ENCODE measurements at places on chromosomes 16 and 17.
A peak's percentile ranks its signal among the peaks of the same experiment; 100 is the strongest.

- no peak for DNase-seq
Observed at GRCh38 chr16:89297910-89298545, 80.5 kb downstream of the ZNF778 start.

DNA sequence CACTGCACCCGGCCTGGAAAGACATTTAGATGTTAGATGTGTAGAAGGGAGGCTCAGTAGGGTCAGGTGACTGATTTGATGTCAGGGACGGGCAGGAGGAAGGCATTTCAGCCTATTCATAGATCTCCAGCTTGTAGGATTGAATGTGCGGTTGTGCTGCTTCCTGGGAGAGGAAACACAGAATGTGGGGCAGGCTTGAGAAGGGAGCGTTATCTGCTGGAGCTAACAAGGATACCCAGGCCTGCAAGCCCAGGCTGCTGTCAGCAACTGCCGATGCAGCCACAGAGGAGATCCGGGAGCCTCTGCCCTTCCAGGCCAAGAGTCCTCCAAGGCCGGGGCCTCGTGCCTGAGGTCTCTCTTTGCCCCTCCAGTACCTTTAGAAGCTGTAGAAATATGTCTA is 205.6 kb downstream of the SPECC1 start:
- no peak for DNase-seq

- peak; percentile 88 for DNase-seq
Observed at GRCh38 chr16:56625140-56625942, at the start of gene MT1E. Gene MT1E (plus strand): TSS chr16:56625781. CDS start chr16:56625852, 71 bp downstream.

GRCh38 chr17:28368306-28368831 is 1.7 kb downstream of the VTN start:
- no peak for DNase-seq

- DNase-seq = no peak
Observed at GRCh38 chr16:80996688-80997138, 10.0 kb downstream of the CMC2 start.

GRCh38 chr16:29816694-29817441 is 916 bp downstream of the PAGR1 start:
- DNase-seq = peak; percentile 84

DNA sequence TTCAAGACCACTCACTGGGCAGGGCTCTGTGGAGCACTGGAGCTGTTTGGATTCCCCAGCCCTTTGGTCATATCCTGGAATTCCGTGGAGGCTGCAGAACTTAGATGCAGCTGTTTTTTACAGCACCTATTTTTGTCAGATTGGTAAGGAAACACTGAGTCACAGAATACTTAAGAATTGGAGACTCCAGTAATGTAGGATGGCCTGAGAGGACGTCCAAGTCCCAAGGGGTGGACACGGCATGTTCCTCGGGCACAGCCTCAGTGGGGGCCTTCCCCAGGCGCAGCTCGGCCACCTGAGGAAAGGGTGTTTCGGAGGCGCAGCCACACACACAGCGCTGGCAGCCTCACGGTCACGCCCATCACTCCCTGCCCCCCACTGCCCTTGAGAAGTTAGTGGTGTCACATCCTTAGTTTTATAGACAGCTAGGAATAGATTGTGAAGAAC is 14.8 kb downstream of the PLD6 start:
- no peak for DNase-seq

DNA sequence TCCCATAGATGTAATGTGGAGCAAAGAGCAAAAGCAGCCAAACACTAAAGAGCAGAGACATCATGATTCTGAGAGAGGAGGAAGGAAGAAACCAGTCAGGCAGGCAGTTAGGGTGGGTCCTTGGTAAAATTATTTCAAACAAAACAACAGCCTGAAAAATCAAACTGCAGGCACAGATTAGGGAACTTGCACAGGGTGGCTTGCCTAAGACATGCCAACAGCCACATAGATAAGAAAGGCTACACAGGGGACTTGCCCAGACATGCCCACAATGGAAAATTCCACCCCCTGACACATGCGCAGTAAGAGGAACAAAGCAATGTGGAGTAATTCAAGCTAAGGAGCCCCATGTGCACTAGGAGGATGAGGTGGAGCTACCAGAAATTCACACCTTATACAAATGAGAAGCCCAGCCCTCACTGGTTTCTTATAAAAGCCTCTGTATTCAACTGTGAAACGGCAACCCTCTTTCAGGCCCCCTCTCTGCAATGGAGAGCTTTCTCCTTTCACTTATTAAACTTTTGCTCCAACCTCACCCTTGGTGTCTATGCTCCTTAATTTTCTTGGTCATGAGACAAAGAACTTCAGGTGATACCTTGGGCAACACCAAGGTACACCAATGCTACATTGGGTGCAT is 7.3 kb upstream of the GAS7 start:
- DNase-seq = no peak

DNA sequence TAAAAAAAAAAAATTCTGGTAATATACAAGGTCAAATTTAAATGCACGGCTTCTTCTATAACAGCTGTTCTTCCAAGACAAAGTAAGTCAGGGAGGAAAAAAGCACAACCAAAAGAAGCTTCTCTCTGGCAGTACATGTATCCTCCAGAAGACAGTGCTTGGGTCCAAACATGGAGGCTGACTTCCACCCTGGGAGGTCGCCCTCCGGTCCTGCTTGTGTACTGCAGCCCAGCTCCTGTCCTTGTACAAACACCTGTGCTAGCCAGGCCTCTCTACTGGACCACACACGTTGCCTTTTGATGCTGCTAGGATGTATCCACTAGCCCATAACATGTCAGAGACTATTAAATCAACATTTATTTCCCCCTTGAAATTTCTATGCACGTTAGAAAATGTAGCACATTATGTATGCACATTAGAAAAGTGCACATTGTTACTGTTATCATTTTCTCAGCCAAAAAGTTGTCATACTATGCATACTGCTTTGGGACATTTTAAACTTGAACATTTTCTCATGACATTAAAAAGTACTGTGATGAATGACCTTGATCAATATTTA is 21.9 kb downstream of the TEKT3 start:
- no peak for DNase-seq

- no peak for DNase-seq
Observed at GRCh38 chr17:60652454-60653247, 25.0 kb upstream of the BCAS3 start.

- no peak for DNase-seq
Observed at GRCh38 chr17:12085076-12085949, 64.6 kb downstream of the MAP2K4 start.

DNA sequence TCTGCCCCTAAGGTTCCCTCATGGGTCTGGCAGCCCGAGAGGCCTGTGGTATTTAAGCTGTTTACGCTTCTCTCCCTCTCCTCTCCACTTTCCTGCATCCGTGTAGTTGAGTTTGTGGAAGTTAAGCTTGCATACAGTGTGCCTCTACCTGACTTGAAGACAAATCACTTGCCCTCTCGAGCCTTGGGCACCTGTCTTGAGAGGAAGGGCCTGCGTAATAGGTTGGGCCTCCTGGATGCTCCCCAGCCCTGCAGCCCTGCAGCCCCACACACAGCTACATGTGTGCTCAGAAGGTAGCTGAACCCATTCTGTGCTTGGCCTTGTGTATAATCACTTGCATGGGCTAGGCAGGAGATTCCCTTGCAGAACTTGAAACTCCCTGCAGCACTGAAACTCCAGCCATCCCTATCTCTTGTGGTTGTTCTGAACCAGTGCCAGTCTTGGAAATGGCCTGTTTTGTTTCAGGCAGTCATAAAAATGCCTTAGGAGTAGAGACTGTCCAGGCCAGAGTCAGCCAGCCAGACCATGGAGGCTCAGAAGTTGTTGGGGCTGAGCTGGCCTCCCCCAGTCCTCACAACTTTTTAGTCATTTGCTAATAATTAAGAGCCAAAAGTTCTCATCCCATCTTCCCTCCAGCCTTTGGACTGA is 134.6 kb downstream of the CLEC16A start:
- DNase-seq = no peak

GRCh38 chr17:51371732-51372151 is 111.4 kb downstream of the UTP18 start:
- no peak for DNase-seq

DNA sequence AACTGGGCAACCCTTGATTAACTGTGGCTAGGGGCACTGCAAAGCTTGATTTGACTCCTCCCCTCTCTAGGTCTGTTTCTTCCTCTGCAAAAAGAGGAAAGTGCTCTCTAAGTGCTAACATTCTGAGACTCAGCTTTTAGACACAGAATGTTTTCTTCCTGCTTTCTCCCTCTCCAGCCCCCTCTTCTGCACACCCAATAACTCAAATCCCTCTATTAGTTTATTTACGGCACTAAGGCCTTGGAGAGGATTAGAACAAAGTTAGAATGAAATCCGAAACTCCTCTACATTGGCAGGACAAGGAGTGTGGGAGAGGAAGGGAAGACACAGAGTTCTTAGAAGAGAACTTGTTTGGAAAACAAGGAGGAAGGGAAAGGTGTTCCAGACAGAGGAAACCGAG is 3.3 kb upstream of the SBK1 start:
- DNase-seq = no peak

DNA sequence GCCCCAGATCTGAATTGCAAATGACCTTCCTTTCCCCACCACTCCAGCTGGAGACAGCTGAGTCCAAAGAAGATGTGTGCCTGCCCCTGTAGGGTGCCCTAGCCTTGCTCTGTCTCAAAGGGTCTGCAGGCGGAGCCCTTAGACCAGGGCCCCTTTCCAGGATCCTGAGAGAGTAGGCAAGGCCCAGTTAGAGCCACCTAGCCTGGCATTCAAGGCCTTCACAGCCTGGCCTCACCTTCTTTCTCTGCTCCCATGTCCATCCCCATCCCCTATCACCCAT is 66.6 kb upstream of the LHX1 start:
- DNase-seq = no peak

DNA sequence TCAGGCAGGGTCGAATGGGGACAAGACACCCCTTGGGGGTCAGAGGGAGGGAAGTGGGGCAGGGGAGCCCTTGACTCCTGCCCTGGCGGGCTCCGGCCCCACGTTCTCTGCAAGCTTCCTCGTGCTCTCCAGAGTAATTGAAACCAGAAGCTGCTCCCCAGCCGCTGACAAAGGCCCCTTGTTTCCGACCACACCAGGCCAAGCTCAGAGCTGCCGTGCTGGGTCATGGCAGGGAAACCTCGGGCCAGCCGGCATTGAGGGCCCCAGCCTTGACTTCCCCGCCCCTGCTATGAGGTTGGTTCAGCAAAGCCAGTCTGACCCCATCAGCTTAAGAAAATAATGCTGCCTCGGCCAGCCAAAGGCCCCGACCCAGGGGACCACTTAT is 43.3 kb downstream of the TIMM22 start:
- no peak for DNase-seq

DNA sequence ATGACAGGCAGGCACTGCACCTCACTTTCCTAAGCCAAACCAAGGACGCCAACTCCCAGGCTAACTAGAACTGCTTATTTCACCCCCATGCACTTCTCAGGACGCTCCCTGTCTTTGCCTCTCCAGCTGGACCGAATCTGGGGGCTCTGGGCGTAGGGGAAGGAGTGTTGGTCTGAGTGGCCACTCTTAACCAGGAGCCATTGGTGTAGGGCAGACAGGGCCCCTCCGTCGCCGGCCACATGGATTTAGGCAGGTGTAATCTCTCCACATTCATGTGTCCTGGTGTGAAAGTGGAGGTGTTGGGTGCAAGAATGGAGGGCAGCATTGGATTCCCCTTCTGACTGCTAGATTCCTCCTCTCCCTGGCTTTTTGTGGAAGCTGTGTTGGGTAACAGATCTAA is 9.8 kb downstream of the ATP2C2 start:
- no peak for DNase-seq

DNA sequence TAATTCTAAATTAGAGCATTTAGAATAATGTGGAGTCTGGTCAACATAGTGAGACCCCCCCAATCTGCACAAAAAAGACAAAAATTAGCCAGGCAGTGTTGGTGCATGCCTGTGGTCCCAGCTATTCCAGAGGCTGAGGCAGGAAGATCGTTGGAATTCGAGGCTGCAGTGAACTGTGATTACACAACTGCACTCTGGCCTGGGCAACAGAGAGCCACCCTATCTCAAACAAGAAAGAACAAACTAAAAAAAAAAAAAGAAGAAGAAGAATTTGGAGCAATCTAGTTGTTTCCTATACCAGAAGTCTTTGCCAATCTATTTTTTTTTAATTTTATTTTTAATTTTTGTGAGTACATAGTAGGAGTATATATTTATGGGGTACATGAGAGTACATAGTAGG is 6.0 kb downstream of the CETP start:
- DNase-seq = no peak

DNA sequence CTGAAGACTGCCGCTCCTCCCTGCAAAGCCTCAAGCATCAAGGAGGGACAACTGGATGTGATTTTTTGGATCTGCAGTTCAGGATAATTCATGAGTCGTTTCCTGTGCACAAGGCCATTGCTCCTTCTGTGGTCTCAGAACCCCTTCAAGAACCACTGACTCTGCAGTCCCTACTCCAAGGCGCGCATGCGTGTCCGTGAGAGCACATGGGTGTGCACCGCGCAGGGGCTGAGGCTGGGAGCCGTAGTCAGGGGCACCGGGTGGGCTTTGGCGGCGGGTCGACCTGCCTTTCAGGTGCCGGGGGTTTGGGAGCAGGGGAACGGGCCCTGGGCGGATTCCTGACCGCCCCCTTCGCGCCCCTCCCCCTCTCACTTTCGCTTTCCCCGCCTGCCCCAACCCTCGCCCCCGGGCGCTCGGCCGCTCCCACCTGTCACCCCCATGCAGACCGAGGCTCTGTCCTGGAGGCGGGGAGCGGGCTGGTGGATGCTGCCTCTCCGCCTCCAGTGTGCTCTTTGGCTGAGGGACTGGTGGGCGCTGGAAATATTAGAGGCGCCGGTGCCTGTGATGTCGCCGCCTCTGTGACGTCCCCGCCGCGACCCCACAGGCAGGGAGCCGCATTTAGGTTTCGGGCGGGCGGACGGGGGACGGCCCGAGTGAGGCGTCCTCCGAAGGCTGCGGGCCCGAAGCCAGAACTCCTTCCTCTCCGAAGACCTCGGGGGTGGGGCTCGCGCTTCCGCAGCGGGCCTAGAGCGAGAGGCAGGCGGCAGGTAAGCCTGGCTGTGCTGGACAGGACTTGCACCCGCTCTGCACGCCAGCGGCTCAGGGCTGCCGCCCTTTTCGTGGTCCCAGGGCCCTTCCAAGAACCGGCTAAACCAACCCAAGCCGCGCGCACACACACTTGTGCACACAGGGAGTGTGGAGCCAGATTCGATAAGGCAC is at the start of gene SPATA32:
SPATA32 (minus strand) TSS at position 518 of the 939 bp plus-strand sequence; CDS start at position 440, 78 bp downstream.
- DNase-seq = peak; percentile 86

DNA sequence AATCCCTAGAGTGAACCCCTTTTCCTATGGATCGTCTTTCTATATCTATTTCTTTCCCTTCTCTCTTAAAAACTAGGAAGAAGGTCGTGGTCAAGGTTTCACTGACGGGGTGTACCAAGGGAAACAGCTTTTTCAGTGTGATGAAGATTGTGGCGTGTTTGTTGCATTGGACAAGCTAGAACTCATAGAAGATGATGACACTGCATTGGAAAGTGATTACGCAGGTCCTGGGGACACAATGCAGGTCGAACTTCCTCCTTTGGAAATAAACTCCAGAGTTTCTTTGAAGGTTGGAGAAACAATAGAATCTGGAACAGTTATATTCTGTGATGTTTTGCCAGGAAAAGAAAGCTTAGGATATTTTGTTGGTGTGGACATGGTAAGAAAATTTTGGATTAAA is 9.6 kb downstream of the CYLD start:
- DNase-seq = no peak

DNA sequence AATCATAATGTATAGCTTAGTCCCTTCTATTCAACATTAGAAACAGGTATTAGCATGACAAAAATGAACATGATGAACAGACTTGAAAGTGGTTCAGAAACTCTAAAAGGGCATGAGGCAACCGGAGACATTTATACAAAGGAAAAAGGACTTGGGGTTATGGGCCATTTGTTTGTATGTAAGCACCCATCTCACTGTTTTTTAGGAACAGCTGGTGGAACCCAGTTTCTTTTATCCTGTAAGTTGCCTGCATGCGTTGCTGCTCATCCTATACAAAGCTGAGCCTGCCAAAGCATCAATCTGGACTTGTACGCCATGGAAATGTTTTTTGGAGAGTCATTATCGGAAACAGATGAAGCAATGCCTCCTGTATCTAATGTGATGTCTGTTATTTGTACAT is 72.3 kb upstream of the NACA2 start:
- DNase-seq = no peak
